ENCODE measurements at places on chromosomes 11 and 22.

GRCh38 chr11:2432628-2433071 lies 11.7 kb downstream of the TRPM5 start:
- no peak for DNase-seq

DNA sequence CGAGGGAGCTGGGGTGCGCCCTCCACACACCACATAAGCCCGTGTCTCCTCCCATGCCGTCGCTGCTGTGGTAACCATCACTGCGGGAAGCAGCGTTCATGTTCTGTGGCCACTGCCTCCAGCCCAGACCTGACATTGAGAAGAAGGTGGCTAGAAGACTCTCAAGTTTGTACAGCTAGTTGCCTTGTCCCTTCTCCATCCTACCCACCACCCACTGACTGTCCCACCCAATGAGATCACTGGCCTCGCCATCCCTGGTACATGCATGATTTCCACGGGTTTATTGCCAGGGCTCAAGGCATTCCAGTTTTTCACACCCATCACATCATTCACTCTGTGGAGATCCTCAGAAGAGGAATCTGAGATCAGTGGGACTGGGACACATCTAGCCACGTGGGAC lies 33.0 kb downstream of the AHNAK start:
- no peak for DNase-seq

DNA sequence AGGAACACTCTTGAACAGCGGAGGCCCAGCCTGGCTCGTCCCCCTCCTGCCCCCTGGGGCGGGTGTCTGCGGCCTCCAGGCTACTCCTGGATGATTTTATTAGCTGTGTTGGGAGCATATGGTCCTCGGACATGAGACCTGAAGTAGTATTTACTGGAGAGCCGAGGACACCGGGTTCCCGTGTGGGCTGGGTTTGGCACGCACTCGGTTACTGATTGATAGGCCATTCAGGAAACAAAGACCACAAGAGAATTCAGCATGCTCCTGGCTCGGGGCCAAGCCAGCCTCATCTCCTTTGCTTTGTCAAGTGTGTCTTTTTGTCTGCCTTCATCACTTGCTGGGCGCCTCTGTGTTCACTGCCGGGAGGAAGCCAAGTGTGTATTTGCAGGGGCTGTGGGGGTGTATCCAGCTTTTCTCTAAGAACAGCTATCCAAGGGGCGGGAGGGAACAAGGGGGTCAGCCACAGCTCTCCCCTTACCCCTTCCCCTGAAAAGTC lies 9.7 kb downstream of the FXYD2 start:
- DNase-seq: no peak

DNA sequence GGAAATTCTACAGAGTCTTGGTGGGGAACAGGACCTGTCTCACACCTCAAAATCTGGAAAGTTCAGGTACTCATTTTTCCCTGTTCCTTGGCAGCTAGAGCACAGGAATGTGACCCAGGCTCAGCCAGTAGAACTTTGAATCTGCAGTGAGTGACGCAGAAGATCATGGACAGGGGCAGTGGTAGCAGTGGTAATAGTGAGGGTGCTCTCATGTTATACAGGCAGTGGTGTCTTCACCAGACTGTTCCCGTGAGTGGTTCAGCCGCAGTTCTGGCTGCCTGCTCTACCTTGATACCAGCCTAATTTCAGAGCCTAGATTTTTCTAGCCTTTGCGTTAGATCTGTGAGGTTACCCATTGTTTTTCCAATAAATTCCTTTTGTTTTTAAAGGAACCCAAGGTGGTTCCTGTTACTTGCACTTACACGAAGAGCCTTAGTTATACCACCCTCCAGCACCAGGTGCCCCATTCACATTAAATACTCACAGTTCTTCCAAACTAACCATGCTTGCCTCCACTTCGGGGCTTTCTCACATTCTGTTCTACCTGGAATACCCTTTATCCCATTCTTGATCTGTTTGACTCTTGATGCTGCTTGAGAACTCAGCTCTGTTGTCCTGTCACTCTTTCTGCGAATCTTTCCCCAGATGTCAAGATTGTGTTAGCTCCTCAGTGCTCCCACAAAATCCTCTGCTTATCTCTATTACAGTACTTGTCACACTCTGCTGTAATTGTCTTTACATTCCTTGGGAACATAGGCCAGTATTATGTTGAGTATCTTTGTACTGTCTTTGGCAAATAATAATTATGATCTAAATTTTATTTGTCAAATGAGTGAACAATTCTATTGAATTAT lies 47.8 kb downstream of the SWAP70 start:
- no peak for DNase-seq

DNA sequence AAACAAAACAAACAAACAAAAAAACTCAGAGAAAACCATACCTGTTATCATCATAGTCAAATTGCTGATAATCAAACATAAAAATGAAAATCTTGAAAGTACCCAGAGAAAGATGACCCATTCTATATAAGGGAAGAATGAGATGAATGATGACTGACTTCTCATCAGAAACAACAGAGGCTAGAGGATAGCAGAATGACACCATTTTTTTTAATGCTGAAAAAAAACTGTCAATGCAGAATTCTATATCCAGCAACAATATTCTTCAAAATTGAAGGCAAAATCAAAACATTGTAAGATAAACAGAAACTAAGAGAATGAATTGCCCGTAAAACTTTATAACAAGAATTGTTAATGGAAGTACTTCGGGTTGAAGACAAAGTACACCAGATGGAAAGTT lies 122.1 kb downstream of the ENTHD1 start:
- no peak for DNase-seq

DNA sequence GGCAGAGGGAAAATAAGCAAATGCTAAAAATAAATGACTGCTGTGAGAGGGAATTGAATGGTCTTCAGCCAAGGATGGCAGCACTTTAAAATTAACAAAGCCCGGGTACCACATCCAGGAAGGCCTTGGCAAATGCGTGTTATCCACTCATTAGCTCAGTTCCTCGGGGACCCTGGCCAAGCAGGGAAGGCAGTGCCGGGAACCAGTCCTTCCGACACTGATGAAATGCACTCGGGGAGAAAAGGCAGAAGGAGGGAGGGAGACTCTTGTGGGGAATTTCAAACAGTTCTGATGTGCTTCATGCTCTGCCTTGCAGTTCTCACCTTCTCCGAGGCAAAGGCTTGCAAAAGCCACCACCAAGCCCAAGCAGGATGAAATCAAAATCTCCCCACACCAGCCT lies 38.3 kb downstream of the CLPB start:
- no peak for DNase-seq

DNA sequence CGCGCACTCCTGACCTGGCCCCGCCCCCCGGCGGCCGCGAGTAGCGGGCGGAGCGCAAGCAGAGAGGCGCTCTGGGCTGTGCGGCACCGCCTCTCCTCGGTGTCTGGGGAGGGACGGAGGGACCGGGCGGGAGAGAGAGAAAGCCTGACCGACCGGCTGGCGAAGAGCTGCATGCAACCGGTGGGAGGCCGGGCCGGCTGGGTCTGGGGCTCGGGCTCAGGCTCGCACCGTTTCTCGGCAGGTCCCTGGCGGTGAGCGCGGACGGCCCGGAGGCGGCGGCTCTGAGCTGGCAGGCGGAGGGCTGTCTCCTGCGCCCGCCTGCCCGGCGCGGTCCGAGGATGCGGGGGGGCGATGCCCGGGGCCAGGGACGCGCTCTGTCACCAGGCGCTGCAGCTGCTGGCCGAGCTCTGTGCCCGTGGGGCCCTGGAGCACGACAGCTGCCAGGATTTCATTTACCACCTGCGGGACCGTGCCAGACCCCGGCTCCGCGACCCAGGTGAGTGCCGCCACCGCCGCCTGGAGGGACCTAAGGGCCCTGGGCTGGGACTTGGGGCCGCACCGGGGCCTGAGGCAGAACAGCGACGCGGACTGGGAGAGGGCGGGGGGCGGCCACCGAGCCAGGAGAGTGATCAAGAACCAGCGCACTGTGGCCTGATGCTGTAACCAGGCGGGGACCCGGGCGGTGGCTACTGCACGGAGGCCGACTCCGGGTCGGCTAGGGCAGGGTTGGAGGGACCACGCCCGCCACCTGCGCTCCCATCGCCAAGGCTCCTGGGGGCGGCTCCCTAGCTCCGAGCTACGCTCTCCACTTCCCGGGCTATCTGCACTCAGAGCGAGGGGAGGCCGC lies at the start of gene SYT9:
SYT9 (plus strand) TSS at position 69 of the 847 bp plus-strand sequence; CDS start at position 352, 283 bp downstream.
- DNase-seq: no peak

GRCh38 chr22:43566561-43567332 lies 154.9 kb downstream of the MPPED1 start:
- no peak for DNase-seq

- no peak for DNase-seq
Measured at GRCh38 chr11:102647430-102647829, 22.3 kb upstream of the MMP20 start.

DNA sequence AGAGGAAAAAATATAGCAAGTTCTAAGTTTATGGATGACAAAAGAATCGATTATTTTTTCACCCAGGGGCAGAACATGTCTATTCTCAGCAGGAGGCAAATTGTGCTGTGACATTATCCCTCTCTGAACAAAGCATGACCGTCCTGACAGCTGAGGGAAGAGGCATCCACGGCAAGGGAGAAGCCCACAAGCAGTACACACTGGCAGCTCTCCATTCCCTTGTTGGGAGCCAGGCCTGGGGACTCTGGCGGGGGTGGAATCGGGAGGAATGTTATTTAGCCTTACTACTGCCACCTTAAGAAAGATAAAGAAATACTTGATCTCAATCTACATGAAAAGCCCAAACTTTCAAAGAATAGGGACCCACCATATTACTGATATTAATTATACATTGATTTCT lies 3.4 kb downstream of the KIRREL3 start:
- DNase-seq: no peak

Data from stimulated activated CD4-positive, alpha-beta T cell treated with anti-CD3 and anti-CD28 coated beads, Interleukin-12 subunit alpha, Interleukin-12 subunit beta, amount 100 ng/mL, for 24 hours (primary cell).